AG04449 (cell line): ENCODE measurements at places on chromosomes 11 and 22.

GRCh38 chr11:103644676-103645075 lies 391.8 kb upstream of the DDI1 start:
- no peak for DNase-seq

- no peak for DNase-seq
Observed at GRCh38 chr11:48127521-48128183, 89.0 kb upstream of the OR4B1 start.

DNA sequence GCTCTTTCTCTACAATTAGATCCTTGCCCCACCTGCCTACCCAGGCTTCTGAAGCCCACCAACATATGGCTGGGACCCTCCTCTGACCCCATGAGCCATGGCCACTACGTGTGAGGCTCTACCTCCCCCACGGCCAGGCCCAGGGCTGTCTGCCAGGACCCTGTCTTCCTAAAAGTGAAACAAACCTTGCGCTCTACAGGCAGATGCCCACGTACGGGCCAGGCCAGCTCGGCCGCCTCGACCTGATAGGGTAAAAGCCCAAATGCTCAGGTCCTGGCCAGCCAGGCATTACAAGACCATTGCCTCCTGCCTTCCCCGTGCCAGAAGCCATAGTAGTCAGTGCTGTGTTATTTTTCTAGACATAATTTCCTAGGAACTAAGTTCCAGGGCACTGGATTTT lies 1496.4 kb downstream of the BRD1 start:
- DNase-seq, result no peak

DNA sequence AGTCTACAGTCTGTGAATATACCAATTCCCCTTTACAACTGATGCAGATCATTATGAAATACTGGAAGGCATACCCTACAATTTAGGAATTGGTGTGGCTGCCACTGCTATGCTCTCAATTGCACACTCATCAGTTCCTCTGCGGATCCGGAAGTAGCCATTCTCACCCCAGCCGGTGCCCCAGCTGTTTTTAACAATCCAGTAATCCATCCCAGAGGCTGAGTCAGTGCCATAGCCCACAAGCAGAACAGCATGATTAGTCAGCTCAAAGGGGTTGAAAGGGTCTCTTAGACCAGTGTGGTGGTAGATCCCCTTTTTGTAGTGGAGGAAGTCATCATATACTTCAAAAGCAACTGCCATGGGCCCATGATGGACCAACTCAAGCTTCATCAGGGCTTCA lies 43.6 kb downstream of the CTSC start:
- DNase-seq, result no peak

- no peak for DNase-seq
Observed at GRCh38 chr11:67355794-67356386, 2.5 kb upstream of the POLD4 start.

DNA sequence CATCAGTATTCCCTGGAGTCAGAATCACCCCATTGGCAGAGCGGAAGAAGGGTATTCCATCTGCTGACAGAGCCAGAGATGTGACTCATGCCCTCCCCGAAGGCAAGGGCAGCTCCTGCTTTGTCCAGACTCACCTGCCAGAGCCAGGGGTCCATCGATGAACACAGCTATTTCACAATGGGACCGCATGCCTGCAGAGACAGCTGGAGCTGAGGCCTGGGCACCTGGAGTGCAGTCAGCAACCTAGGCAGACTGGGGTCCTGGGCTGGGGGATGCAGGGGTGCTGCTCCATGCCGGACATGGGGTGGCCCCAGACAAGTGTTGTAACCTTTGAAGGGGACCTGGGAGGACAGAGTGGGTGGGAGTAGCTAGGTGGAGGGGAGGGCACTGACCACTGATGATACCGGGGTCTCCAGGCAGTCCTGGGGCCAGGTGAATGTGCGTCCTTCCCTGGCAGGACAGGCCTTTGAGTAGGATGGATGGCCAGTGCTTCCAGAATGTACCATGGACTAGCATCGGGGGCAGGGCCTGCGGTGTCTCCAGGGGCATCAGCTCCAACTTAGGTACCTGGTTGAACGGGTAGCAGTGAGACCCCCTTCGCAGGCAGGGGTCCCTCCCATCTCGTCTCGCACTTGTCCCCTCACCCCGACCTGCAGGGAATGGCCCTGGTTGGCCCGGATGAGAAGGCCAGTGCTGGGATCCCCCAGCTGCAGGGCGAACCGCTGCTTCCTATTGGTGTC lies 1.7 kb downstream of the TRPT1 start:
- no peak for DNase-seq

DNA sequence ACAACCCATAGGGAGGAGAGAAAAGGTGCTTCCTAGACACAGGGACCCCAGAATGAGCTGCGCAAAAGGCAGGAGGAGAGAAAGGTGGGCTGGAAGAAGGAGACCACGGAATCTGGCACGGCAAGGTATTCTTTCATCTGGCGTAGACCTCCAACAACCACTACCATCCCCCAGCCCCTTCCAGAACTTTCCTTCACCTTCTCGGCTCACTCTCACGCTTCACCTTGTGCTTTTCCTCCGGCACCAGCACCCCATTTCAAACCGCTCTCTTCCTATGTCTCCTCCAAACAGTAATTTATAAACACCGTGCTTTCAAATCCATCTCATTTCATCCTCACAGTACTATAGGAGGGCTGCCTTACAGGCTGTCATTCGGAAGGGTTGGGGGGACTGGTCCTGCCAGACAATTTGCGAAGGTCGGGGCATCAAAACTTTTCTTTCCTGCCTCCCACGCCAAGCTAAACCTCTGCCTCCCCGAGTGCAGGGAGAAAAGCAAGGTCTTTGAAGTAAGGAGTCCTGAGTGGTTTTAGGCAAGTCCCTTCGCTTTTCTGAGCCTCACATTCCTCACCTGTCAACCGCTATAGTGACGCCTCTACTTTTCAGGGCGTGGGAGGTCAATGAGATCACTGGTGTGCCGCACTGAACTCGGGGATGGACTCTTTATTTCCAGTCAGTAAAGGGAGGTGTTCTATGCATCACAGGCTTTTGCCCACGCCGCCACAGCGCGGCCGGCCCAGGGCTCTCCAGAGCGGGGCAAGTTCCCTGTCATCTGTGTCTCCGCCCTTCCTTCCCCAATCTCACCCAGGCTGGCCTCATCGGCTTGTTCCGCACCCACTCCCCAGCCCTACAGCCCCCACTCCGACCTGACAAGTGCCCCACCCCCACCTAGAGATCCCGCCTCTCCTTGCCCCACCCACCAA lies 800 bp downstream of the KCTD21 start:
- DNase-seq, result no peak

DNA sequence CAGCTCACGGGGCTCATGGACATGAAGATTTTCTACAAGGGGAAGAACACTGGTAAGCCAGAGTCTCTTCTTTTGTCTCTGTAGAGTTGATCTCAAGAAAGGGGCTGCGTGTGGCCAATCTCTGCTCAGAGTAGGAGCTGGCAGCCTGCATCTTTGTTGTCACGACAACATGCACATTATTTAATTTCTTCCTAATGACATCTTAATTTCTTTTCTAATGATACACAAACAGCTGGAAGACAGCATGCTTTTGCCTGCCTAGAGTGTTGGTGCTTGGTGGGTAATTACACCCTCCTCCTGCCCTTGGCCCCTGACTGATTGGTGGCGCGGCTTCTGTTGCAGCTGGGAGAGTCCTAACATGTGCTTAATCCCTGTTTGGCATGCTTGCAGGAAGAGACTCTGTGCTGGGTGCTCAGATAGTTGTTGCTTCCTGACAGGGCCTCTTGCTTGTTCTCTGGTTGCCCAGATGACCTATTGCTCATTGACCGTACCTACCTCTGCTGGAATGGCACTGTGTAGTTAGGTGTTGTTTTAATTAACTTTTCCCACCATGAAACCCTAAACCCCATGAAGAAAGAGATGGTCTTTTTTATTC lies 106.9 kb upstream of the SORL1-AS1 start:
- DNase-seq, result no peak

GRCh38 chr11:83680321-83680720 lies 394.2 kb upstream of the CCDC90B start:
- DNase-seq, result no peak

GRCh38 chr11:2572491-2573239 lies 127.1 kb downstream of the KCNQ1OT1 start:
- DNase-seq, result no peak

- no peak for DNase-seq
Observed at GRCh38 chr11:24289301-24289700, 207.6 kb upstream of the LUZP2 start.

DNA sequence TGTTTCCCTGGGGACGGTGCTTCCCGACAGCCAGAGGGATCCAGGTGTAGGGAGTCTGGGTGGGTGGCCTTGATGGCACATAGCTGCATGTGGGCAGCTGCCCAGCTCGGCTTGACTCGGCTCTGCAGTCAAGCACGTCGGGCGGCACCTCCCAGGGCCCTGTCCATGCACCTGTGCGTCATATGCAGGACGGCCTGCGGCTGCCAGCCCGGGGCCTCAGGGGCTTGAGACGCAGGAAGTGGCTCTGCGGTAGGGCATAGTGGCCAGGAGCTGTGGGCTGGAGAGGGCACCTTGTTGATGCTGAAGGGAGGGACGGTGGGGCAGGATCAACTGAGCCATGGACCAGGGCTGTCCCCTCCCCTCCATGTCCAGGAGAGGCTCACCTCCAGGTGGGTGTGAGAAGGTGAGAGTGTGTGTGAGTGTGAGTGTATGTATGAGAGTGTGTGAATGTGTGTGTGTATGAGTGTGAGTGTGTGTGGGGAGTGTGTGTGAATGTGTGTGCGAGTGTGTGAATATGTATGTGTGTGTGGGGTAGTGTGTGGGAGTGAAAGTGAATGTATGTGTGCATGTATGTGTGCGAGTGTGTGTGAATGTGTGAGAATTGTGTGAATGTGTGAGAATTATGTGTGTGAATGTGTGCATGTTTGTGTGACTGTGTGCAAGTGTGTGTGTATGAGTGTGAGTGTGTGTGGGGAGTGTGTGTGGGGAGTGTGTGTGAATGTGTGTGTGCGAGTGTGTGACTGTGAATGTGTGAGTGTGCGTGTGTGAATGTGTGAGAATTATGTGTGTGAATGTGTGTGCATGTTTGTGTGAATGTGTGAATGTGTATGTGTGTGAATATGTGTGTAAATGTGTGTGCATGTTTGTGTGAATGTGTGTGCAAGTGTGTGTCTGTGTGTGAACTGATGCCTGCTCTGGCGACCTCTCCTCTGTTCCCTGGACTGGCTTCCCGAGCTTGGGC lies 5.7 kb upstream of the SUN2 start:
- no peak for DNase-seq

- DNase-seq, result no peak
Observed at GRCh38 chr22:47963660-47964059, 1201.2 kb downstream of the TBC1D22A start.

DNA sequence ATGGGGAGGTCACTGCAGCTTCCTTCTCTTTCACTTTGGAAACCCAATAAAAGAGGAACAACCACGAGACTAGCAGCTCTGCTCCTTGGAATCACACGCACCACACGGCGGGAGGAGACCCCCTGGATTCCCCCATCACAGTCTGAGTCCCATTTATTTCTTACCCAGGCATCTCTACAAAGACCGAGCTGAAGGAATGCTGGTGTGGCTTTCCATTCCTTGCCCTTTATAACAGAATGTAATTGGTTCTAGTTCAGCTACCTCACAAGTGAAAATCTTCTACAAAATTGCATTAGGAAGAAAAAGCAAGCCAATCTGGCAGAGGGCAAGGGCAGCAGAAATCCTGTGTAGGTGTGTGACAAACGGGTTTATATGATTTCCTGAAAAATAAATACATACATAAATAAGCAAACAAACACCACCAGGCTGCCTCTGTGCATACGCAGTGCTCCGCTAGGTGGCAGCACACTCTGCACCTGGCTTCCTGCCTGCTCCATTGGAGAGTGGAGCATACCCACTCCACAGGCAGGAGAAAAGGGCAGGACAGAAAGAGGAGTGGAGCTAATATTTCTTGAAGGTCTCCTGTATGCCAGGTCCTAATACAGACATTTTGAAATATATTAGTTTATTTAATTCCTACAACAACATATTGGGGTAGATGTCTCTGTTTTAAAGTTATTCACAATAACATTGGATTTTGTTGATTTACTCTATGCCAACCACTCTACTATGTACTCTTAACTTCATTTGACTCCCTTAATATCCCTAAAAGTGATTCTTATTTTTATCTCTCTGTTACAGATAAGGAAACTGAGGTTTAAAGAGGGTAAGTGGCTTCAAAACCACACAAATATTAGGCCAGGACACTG lies 673.1 kb downstream of the KCNA4 start:
- no peak for DNase-seq

DNA sequence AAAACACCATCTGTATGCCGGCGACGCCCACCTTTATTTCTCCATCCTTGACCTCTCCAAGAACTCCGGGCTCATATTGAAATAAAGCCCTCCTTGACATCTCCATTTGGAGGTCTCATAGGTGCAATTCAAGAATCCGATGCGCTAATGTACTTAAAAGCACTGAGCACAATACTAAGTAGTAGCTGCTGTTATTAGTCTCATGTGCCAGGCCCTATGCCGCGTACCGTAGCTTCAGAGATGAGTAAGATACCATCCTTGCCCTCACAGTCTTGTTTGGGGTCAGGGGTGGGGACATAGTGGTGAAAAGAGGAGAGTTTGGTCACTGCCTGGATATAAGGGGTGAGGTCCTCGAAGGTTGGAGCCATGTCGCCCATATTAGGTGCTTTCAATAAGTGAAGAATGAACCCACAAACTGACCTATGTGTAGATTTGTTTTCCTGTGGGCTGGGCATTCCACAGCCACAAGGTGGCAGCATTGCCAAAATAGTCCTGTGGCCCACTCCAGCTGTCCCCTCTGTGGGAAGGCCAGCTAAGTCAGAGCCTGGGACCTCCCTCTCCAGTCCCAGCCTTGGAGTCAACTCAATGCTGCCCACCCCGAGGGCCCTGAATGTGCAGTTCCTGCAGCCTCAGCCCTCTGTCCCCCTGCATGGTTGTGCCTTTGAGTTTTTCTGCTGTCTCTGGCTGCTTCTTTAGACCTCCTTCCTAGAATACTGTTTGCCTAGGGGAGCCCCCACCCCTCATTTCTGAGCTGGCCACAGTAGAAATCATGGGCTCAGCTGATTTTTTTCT lies 6.5 kb downstream of the DCPS start:
- no peak for DNase-seq

DNA sequence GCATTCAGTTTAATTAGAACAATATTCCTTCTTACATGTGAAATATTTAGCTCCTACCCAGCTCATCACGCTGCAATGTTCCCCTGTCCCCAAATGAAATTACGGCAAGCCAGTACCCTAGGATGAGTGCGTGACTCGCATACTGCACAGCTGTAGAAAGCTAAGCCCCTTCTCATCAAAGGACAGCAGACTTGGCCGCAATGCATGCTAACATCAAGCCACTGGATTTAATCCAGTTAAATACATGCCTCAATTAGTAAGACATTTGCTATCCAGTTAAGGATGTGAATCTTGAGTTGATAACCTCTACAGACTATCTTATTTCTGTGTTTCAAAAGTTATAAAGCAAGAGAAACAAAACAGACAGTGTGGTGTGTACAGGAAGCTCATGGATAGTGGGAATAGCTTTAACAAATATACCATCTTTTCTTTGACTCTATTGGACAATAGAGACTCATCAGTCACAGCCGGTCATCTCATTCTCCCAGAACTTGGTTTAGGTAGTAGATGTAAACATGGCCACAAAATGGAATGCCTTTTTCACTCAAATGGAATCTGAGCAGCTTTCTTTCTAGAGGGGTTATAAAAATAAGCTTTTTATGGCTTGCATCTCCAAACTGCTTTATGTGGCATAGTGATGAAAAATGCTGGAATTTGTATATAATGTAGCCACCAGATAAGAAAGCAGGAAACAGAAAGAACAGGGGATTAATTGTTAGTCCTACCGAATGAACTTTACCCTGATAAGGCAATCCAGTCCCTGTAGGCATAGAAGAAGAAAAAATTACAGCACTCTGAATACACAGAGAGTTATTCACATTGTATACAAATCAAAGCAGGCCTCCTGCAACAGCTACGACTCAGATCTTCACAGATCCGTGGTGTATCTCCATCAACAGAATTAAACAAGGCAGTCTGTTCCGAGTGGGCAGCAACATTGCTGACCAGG lies 224.1 kb downstream of the CADM1 start:
- DNase-seq, result peak; percentile 45
